Hepatocyte (in vitro differentiated cells): ENCODE measurements at places on chromosomes 12 and 14. TPM values are rescaled to one million over a fixed set of nuclear protein-coding genes. Genes with fewer than 3 reads are reported as not detected.

DNA sequence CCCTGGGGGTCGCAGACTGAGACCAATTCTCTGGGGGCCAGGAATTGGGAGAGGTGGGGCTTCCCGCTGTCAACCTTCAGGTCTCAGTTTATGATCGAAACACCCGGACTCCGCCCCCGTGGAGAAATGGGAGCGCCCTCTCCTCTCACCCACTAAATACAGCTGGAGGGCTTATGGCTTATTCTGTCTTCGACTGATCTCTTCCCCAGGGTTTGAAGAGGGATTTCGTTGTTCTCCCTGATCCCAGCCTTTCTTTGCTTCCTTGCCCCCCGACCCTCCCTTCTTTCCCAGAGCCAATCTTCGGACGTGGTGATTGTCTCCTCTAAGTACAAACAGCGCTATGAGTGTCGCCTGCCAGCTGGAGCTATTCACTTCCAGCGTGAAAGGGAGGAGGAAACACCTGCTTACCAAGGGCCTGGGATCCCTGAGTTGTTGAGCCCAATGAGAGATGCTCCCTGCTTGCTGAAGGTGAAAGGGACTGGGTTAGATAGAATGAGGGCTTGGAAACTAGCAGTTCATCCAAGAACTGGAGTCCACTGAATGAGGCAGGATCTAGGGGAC is 607 bp downstream of the OS9 start:
- DNase-seq, result peak; percentile 47

- DNase-seq, result peak; percentile 94
These were observed 71.3 kb downstream of the ANKRD9 start for GRCh38 chr14:102437997-102438915.

GRCh38 chr14:51209457-51209856 is 30.6 kb upstream of the TMX1 start:
- no peak for DNase-seq

- DNase-seq, result no peak
These were observed 249.1 kb downstream of the AKAP6 start for GRCh38 chr14:32578181-32578580.

The CKB gene
- polyA plus RNA-seq, result 2,788 and 2,829 TPM in 2 replicates
